Daoy (cell line): ENCODE measurements at places on chromosomes 12 and 14. TPM values are rescaled to one million over a fixed set of nuclear protein-coding genes. Genes with fewer than 3 reads are reported as not detected.

The OR4E2 gene
- not detected in 2 replicates for total RNA-seq

The MANSC4 gene
- not detected in 2 replicates for total RNA-seq

DNA sequence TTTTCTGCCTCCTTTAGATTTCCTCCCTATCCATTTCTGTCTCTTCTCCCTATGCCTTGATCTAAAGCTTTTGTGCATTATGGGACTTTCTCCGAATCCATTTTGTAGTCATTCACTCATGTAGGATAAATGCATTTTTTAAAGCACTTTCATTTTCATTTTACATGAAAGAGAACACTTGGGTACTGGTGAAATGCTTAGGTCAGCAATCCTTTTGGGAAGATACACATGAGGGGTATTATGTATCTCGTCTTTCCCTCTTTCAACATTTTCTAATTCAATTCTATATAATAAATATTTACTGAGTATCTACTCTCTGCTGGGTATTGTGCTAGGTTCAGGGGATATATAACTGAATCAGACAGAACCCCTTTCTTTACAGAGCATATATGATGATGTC, 577.6 kb downstream of the NRXN3 start:
- DNase-seq: no peak

- DNase-seq: no peak
Observed at GRCh38 chr14:31207287-31207754, 272 bp downstream of the HECTD1 start.
